ENCODE measurements at places on chromosomes 6 and 20.

DNA sequence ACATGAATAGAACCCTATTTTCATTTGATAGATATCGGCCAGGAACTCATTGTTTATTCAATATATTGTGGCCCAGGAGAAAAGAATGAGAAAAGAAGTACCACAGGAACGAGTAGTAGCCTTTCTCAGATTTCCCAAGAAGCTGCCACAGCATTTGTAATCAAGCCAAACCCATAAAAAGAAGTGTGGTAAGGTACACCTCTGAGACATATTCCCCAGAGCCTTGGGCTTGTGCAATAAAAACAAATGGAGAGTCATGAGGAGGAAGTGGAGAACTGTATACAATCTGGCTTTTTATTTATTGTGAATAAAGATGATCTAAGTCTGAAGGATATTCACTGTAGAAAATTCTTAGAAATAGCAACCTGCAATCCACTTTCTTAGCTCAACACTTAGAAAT is 36.7 kb downstream of the KIF6 start:
- DNase-seq: no peak

DNA sequence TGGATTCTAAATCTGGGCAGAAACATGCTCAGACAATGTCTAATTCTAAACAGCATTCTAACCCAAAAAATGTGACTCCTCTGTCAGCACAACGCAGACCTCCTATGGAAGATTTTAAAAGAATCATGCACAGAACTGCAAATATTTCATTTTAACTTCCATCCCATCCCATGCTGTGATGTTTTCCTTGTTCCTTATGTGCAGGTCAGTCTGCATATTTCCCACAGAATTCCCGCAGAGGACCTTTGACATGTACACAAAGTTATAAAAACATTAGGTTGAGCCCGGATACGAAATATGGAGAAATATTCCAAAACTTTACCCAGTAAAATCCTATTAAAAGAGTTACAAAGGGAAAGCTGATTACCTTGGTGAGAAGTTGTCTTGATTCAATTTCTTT is 467.1 kb upstream of the EPHA7 start:
- no peak for DNase-seq

DNA sequence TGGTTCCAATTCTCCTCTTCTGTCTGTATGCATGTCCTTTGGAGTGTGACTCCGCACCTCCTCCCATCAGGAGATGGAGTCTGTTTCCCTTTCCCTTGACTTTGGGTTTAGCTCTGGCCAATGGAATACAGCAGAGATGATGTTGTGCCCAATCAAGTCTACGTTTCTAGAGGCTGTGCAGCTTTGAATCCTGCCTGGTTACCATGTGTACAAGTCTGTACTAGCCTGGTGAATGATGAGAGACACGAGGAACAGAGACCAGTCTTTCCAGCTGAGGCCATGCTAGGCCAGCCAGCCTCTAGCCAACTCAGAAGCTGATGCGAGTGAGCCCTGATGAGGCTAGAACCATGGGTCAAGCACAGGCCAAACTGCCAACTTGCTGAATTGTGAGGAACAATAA is 83.2 kb downstream of the LAMP5 start:
- no peak for DNase-seq

- no peak for DNase-seq
These were observed 52.8 kb upstream of the MPC1 start for GRCh38 chr6:166435574-166435973.

DNA sequence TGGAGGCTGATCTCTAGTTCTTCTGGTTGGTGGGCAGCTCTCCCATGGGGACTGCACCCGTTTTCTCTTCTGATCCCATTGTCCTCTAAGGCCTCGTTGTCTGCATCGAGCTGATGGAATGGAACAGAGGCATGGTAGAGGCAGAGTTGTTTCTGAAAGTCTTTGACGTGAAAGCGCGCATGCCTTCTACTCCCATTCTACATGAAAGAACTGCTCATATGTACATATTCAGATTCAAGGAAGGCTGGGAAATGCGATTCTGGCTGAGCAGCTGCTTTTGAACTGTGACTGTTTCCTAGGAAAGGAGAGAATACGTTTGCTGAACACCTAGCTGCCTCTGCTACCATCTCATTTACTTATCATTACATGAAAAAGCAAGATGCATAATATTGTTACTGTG is 815.2 kb downstream of the QKI start:
- no peak for DNase-seq

DNA sequence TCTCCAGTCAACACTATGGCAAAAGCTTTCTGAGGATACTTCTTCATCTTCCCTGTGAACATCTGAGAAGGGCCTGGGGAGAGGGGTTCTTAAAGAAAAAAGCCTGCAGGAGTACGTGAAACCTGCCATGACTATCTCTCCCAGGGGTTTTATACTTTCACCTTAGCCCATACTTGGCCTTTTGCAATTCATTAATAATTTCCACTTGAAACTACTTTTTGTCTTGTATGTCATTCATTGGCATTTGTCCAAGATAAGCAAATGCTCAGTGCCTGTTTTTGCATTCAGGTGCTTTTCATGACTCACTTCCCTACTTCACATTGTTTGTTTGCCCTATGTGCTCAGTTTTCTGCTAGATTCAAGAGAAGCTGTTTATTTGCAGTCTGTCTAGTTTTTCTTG is 580.3 kb upstream of the GJE1 start:
- DNase-seq: no peak

Measured in cortex of kidney (tissue), 1 donor.